G401 (cell line): ENCODE measurements at places on chromosomes 6 and 20.

DNA sequence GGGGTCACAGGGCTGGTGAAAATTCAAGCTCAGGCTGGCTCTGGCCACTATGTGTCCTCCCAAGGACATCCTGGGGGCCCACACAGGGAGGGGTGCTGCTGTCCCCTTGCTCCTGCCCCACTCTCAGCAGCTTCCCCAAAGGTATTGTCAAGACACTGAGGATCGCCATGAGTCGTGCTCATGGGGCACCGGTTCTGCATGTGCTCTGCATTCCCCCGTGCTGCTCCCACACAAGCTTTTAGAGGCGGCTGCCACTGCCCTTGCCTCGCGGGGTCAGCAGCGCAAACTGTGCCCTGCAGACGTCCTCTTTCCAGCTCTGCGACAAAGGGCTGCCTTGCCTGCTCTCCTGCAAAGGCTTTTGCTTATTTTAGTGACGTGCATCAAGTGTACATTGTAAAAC is 179.8 kb downstream of the ERMARD start:
- DNase-seq, result no peak

DNA sequence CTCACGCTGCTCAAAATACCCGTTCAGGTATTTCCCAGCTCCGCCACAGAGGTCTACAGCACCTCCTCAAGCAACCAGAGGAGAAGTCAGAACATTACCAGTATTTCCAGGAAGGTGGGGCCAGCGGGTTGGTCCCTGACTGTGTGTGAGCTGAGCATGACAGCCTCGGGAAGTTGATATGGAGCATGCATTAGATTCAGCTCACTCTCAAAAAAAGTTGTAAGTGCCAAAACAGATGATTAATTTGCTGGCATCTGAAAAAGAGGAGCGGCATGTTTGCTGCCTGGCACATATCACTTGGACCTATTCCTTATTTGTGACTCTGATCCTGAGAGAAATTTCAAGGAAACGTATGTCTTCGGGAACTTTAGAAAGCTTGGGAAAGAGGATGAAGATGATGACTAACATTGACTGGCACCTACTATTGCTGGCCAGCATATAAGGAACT is 32.3 kb downstream of the ELOVL2 start:
- DNase-seq, result no peak

GRCh38 chr6:157272372-157272771 is 50.9 kb downstream of the TMEM242 start:
- DNase-seq, result no peak

- no peak for DNase-seq
Measured at GRCh38 chr6:55734256-55734655, 141.1 kb downstream of the BMP5 start.

- no peak for DNase-seq
Measured at GRCh38 chr20:35116258-35116657, 23.7 kb upstream of the TRPC4AP start.

DNA sequence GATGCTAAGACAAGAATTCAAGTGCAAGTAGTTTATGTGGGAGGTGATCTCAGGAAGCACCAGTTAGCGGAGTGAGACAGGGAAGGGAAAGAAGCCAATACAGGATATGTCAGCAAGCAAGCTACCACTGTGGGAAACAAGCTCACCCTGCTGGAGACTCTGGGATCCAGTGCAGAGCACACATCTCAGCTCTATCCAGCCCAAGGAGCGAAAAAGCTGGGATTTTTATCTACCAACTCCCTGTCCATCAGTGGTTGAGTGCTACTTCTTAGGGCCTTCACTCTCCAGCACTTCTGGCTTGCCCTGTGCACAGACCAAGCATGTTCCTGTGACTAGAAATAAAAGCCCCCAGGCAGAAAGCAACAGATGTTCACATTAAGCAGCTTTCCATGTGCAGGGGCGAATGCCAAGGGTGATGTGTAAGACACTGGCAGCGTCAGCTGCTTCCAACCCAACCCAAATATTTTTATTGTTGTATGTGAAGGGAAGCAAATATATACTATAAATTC is 10.8 kb upstream of the RNF24 start:
- peak; percentile 62 for DNase-seq

GRCh38 chr6:138182939-138183789 is 21.4 kb downstream of the ARFGEF3 start:
- peak; percentile 74 for DNase-seq

GRCh38 chr20:62792940-62793756 is 3.1 kb upstream of the MRGBP start:
- no peak for DNase-seq

DNA sequence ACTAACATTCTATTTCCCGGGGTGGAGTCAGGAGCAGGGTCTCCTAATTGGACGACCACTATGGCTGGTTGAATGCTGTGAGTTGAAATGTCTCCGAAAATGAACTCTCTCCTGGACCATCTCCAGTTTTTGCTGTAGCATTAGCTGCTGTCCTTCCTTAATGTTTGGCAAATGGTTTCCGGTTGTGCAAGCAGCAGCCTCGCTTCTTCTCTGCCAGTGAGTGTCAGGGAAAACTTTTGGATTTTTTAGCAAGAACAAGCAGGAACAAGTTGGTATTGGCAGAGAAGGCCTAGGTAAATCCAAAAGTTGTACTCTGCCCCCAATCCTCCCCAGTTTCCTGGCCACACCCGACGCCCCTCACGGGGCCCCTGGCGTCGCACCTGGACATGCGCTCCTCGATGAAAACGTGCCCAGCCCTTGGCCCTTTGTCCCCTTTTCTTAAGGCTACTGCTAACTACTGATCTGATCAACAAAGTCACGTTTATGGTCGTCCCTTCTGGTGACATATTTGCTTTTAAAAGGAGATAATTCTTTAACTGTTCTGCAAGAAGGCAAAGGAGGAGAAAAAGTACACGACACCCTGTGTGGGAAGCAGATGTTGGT is 103.2 kb downstream of the ARMC2 start:
- no peak for DNase-seq

DNA sequence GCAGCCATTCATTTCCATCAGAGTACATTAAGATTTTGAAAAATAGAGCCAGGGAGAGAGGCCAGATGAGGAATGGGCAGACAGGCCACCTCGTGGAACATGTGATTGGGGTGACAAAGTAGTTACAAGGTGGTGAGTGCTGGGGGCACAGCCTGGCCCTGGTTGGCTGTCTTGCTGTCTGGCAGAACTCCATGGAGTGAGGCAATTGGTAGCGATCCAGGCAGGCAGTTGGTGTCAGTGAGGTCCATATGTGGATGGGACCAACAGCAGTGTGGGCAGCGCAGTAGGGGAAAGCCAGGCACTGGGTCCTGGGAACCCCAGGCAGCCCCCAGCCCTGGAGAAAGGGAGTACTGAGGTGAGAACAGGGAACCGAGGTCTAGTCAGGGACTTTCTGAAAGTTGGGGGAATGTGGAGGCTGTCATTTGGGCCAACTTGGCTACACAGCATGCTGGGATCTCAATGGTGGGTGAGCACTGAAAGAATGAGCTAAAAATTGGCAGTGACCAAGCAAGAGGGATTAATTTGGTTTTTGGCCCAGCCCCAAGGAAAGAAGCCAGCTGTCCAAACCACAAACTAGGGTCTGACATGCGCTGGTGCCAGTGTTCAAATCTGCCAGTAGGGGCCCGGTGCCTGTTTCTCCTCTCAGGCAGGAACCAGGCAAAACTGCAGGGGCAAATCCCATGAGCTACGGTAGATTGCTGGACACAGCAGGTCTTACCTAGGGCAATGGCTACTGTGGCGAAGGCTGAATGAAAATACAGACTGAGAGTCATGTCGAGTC is 61.4 kb upstream of the E2F3 start:
- DNase-seq, result peak; percentile 44

DNA sequence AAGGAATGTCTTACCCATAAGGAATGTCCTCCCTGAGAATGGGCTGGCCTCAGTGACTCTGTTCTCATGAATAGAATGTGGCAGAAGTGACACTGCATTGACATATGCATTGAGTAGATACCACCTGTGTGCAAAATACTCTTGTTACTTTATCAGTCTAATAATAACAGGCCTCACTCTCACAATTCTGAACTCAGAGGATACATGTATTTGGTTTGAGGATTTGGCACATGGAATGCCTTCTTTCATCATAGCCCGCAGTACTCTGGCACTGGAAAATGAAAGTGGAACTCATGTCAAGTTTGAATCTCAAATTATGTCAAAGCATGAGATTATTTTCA is 52.9 kb upstream of the PLCB4 start:
- no peak for DNase-seq

DNA sequence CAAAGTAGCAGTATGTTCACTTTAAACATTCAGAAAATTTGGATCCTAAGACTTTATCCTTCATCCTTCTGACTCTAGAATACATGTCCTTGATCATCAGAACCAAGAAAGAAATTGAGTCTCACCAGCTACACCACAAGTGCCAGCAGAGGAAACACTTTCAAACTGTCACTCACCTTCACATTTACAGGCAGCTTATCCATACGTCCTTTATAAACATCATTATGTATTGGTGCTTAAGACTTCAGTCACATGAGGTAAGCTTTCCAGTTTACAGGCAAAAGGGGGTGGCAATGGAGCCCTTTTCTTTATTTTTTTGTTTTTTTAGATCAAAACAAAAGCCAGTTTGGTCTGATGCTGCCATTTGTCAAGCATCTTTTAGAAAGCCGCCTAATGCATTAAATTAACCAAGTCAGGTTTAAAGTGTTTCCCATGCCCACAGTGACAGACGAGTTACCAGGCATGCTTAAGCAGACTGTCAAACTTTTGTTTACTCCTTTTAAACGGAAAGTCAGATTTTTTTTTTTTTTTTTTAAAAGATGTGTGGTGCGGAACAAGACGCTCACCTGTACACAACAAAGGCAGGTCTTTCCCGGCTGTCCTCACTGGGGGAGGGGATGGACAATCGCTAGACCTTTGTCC is 952 bp upstream of the BRPF3 start:
- peak; percentile 59 for DNase-seq

DNA sequence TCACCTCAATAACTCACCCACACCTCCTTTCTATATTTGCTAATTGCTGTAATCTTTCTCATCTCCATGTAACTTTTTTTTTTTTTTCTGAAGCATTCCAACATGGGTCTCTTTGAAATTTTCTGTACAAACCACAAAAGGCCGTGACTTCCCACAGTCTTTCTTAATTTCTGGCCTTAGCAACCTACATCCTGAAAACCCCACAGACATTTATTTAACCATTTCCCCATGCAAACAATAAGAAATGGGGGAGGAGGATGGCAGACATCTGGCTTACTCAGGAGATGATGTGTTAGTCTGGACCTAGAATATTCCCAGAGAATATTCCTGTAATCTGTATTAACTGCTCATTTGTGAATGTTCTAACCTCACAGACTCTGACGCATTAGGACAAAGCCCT is 57.6 kb downstream of the MEP1A start:
- no peak for DNase-seq

DNA sequence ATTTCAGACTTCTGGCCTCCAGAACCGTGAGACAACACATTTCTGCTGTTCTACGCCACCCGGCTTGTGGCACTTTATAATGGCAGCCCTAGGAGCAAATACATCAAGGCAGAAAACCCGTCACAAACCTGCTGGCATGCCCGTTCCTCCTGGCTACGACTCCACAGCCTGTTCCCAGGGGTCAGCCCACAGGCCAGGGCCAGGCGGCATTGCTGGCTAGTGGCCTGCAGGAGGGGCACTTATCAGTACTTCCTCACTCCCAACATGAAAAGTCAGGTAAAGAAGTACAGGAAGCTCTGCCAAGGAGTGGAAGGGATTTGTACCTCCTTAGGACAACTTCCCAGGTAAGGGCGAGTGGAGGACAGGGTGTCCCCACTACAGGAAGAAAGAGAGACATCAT is 223.1 kb upstream of the AGPAT4 start:
- DNase-seq, result no peak

DNA sequence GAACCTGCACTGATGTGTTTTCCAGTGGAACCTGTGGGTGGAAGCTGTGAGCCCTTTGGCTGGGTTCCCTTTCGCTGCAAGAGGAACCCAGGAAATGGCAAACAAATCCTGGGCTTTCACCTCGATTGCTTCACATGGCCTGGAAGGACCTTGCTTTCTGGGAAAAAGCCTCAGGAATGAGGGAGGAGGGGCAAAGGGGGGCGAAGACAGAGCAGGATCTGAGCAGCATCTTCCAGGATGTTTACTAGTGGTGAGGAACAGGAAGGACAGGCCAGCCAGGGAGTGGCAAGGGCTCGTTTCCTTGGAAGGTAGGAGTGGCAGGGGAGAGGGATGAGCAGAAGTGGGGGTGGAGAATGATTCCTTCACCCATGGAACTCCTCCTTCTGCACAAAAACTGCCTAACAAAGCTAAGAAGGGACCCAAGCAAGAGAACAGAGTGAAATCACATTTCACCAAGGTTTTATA is 5.9 kb downstream of the SLC2A10 start:
- DNase-seq, result no peak

DNA sequence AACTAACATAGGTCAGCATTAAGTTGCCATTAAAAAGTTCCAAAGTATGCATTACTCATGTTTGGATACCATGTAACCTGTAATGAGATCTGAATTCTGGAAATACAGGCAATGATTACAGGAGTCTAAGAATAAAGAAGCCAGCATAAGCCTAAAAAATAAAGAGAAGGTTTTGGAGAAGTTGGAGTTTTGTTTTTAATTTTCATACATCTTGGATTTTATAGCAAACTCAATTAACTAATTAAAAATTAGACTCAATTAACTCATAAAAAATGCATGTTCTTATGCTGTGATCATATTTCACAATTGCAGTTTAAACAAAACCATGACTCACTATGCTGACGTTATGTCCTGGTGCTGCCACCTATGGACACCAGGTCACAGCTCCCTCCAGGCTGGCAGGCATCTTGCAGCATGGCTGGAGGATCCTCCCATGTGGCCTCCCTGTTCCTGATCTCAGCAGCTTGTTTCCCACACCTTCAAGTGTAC is 648.8 kb upstream of the AGPAT4 start:
- peak; percentile 11 for DNase-seq

- DNase-seq, result no peak
Measured at GRCh38 chr20:22578221-22579118, 5.9 kb downstream of the FOXA2 start.

DNA sequence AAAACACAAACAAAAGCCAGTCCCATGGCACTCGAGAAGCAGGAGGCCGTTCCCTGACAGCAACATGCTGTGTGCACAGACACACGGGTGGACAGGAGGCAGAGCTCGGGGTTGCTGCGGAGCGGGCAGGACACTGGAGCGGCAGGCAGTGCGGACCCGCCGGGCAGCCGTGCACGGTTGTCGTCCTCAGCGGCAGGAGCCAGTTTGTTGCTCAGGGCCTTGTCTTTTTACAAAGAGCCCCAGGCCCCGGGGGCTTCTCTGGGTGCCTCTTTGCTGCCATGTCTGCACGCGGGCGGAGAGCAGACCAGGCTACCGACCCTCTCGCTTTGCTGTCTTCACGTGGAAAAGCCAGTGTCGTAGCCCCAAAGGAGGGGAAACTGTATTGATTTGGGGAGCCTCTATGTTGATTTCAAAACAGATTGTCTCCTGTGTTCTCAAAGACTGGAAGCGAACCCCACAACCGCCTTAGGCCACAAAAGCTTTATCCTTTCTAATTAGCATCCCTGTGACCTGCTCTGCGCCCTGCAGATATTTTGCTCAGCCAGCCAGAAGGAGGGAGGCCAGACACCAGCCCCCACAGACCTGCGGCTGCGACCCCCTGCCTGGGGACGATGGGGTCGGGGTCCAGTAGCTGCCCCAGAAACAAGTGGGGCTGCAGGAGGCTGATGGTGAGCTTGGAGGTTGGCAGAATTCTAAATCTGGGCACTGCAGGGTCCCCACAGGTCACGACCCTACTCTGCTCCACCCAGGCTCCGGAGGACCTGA is 50.2 kb downstream of the ERMARD start:
- DNase-seq, result peak; percentile 1
